ENCODE measurements at places on chromosomes 2 and 18. TPM values are rescaled to one million over a fixed set of nuclear protein-coding genes. Genes with fewer than 3 reads are reported as not detected.

GRCh38 chr2:150859877-150860276 is 372.4 kb upstream of the RND3 start:
- no peak for DNase-seq

GRCh38 chr2:207123335-207123744 is 42.4 kb downstream of the KLF7 start:
- no peak for DNase-seq

The GNLY gene
- total RNA-seq, result not detected

- no peak for DNase-seq
These were observed 4.0 kb upstream of the RAB17 start for GRCh38 chr2:237594514-237594871.

The CD226 gene
- total RNA-seq, result 1.3 TPM

The IL1RL2 gene
- 0.20 TPM for total RNA-seq

The IGFBP2 gene
- 56.2 TPM for total RNA-seq

- DNase-seq, result peak; percentile 50
These were observed 148.7 kb downstream of the TPO start for GRCh38 chr2:1561811-1562421.

The CYBRD1 gene
- total RNA-seq, result 14.6 TPM

DNA sequence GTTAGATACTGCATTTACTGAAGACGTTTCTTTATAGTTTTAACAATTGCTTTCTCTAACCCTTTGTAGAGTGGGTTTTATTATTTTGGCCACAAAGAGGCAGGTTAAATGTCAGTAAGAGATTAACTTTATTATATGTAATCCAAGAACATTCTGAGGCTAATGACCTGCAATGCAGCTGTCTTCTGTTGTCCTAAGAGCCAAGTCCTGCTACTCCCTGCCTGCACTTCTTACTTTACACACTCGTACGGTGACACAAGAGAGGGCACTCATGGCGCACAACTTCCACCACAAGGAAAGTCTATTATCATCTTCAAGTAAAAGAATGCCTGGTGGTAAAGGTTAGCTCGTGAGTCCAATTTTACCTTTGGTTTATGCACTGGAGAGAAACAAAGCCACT is 471.0 kb upstream of the HNMT start:
- no peak for DNase-seq

GRCh38 chr2:61421611-61422010 is 49.3 kb downstream of the USP34 start:
- DNase-seq, result no peak

DNA sequence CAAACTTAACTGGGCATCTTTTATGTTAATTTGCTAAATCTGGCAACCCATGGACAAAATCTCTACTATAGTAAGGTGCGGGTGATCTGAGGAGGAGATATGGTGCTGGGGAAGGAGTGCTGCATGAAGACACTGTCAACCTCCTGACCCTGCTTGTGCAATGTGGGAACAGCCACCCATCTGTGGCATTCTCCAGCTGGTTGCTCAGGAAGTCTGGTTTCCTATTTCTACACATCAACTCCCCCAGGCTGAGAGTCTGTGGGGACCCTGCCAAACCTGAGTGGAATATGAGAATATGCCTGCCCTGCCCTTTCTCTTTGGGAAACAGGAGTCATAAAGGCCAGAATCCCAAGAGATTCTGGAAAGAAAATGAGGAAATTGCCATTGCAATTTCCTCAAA is 60.1 kb upstream of the PAX3 start:
- peak; percentile 50 for DNase-seq

The IL1R1 gene
- 52.6 TPM for total RNA-seq

GRCh38 chr2:120346667-120347358 is 877 bp downstream of the INHBB start:
- peak; percentile 72 for DNase-seq

The CYTIP gene
- total RNA-seq, result not detected

DNA sequence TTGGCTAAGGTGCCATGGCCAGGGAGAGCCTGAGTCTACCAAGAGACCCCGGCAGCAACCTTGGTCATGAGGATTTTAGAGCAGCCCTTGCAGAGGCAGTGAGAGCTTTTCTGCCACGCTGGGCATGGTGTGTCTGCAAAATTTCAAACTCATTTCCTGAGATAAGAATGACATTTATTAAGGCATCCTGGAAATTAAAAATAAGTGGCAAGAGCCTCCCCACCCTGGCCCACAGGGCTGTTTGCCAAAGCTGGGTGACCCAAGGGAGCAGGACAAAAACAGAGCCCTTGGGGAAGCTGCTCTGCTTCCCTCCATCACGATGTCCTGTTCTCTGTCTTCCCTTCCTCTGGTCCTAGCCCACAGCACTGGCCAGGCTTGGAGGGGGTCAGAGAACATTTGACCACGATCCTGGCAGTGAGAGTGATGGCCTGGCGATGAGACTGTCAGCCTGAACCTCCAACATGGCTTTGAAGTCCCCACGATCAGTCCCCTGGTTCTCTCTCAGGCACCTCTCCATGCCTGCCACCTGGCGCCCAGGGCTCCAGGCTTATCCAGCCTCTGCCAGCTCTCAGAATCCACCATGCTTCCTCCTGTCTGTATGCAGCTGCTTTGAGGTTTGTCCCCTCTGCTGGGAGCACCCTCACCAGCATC is 68.9 kb upstream of the RMDN2 start:
- no peak for DNase-seq

DNA sequence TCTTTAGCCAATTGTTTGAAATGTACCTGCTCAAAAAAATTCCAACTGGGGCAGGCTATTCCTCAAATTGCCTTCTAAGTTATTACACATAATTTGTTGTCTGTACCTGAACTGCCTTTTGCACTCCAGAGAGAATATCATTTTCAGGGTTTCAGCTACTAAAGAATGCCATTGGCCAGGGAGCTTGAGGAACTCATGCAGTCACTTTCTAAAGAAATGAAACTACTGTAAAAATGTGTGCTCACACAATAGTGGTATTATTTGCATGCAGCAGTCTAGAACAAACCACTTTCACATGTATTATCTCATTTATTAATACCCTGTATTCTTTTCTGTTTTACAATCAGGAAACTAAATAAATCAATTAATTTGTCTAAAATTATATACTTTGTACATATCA is 152.2 kb downstream of the PID1 start:
- DNase-seq, result no peak

The SERPINE2 gene
- total RNA-seq, result 1.6 TPM

DNA sequence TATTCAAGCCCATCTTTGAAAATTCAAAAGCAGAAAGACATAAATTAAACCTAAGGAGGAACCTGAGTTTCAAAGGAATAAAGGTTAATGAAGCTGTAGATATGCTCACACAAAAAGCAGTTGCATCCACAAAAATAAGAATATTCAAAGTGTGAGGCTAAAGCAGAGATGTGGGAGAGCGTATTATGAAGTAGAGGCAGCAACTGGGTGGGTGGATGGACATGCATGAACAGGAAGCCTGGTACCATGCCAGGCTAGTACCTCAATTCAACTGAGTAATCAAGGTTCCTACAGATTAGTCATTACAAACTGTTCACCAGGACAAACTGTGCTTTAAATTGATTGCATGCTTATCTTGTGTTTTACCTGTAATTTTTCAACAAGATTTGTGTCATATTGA is 330.0 kb upstream of the PKDCC start:
- no peak for DNase-seq

The CHRND gene
- not detected for total RNA-seq

The NPPC gene
- total RNA-seq, result not detected

GRCh38 chr2:99543247-99543646 is 53.4 kb upstream of the REV1 start:
- DNase-seq, result no peak

- DNase-seq, result no peak
These were observed 663 bp downstream of the C2orf49 start for GRCh38 chr2:105338020-105338385.

The GORASP2 gene
- 20.0 TPM for total RNA-seq

The SLC19A3 gene
- not detected for total RNA-seq

The DPP4 gene
- total RNA-seq, result 79.6 TPM

The PDE1A gene
- 3.0 TPM for total RNA-seq

The TWIST2 gene
- total RNA-seq, result 0.44 TPM

GRCh38 chr2:70553334-70553583 is 367 bp downstream of the TGFA start:
- DNase-seq, result no peak

The ANKRD53 gene
- 0.22 TPM for total RNA-seq

DNA sequence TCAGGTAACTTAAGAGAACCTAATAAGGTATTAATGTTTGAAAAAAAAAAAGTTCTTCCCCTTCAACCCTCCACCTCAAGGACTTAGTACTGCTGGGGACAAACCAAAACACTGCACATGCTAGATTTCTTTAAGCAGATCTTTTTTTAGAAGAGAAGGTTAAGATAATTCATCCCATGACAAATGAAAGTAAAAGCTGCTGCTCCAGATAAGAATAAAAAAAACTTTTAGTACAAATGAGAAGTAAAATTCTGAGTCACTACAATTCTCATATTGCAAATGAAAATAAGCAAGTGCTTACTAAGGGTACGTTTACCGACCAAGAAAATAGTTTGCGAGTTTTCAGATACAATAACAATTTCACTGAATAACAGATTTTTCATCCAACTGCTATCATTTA is 8.9 kb downstream of the STAM2 start:
- DNase-seq, result no peak

The ALK gene
- total RNA-seq, result not detected

The SCYGR4 gene
- not detected for total RNA-seq

DNA sequence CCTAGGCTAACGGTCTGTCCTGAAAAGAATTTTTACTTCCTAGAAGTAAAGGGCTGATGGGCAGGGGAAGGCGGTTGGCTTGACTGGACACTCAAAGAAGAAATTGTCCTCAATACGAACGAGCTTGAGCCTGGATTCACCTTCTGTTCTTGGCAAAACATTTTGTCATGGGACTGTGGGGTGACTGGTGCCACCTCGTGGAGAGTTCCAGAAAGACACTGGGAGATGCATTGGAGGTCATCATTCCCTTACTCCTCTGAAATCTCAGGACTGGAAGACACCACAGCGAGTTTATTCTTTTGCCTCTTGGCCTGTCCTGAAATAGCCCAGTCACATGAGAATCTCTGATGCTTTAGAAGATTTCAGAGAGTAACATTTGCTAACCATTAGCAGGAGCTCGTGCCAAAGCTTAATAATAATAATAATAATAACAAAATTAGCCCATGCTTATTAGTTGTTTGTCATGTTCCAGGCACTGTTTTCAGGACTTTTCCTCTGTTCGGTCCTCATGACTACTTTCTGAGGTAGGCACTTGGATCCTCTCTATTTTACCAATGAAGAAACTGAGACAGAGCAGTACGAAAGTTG is 44.5 kb downstream of the TMEM182 start:
- DNase-seq, result peak; percentile 75

DNA sequence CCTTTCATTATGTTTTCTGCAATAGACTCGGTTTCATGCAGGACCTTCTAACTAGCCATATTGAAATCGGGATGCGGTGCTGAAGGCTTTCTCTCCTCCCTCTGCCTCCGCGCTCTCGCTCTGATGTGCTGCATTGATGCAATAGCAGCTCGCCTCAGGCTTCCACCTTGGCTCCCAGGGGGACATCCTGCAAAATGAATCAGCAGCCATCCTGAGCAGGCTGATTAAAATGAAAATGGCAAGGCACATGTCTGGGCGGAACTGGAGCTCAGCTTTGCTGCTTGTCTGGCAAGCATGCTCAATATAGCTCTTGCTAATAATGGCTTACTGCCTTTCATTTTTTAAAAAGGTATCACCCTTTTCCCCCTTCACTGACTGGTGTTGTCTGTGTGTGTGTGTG is 806 bp upstream of the MYT1L start:
- DNase-seq, result no peak

The ADAM23 gene
- 0.60 TPM for total RNA-seq

DNA sequence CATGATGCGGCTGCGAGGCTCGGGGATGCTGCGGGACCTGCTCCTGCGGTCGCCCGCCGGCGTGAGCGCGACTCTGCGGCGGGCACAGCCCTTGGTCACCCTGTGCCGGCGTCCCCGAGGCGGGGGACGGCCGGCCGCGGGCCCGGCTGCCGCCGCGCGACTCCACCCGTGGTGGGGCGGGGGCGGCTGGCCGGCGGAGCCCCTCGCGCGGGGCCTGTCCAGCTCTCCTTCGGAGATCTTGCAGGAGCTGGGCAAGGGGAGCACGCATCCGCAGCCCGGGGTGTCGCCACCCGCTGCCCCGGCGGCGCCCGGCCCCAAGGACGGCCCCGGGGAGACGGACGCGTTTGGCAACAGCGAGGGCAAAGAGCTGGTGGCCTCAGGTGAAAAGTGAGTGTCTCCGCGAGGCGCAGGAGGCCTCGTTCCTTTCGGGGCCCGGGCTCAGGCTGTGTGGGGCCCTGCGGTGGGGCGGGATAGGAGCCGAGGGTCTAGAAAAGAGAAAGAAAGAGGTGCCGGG is 520 bp downstream of the GLS start:
- no peak for DNase-seq

DNA sequence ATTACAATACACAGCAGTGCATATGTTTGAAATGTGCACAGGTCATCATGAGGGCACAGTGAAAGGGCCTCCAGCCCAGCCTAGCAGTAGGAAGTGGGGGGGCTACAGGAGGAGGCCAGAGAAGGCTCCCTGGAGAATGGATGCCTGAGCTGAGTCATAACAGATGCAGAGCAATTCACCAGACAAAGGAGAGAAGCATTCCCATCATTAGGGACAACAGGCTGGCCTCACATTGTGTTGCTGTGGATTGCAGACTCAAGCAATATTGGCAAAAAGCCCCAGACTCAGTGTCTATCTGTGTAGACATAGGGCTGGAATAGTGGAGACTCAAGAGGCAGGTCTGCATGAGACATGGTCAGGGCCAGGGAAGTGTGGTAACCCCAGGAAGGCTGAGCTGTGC is 329.9 kb downstream of the DLGAP1 start:
- DNase-seq, result no peak

The SKOR2 gene
- total RNA-seq, result not detected

DNA sequence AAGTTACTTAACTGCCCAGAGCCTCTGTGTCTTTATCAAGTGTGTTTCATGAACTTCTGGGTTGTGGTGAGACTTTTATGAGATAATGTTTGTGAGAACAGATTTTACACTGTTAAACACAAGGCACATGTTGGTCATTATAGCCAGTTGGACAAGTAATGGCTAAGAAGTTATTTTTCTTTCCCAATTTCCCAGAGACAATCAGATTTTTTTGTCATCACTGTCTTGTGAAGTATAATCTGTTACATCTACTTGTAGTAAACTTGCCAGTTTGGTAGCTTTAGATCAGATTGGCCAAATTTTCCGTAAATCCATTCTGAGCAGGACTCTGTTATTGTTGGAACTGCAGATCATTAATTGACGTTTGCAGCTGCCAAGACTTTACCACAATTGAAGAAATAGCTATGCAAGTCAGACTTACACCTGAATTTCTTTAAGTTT is 838.8 kb downstream of the SLC4A3 start:
- DNase-seq, result no peak

The DES gene
- not detected for total RNA-seq

- DNase-seq, result no peak
These were observed 92.8 kb upstream of the NEDD4L start for GRCh38 chr18:57951117-57951796.

- no peak for DNase-seq
These were observed 6.6 kb downstream of the GKN2 start for GRCh38 chr2:68946117-68946516.

GRCh38 chr2:172011812-172012575 is 12.2 kb downstream of the METAP1D start:
- no peak for DNase-seq

Measured in lung microvascular endothelial cell (primary cell).